ENCODE measurements at places on chromosomes 2 and 18.

GRCh38 chr18:30917651-30918050 lies 124.9 kb downstream of the DSC3 start:
- no peak for DNase-seq

DNA sequence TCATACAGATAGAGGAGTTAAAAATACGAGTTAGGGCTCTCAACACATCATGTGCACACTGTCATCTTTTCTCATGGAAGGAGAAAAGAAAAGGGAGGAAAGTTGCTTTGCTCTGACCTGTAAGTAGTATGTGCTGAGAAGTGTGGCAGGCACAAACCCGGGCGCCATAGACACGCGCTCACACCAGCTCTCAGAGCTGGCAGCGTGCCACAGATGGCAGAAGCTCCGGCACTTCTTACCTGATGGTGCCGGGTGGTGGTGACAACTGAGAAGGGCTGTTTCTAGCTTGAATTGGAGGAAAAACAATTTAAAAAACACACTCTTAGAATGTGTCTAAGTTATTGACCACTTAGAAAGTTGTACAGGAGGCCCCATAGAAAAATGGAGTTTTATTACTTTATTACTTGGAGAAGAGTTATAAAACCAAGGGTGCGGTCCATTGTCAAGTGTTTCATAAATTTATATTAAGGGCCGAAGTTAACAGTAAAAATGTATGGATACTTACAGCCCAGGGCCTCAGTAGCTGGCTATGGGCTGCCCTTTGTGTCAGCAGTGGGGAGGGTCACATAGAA lies 92.2 kb downstream of the DPP4 start:
- no peak for DNase-seq

GRCh38 chr2:174117951-174118930 lies 130.1 kb downstream of the OLA1 start:
- DNase-seq: no peak

- DNase-seq: peak; percentile 54
Observed at GRCh38 chr18:79425569-79425886, 29.8 kb downstream of the NFATC1 start.

GRCh38 chr2:68721482-68722101 lies 13.0 kb upstream of the ARHGAP25 start:
- DNase-seq: no peak

DNA sequence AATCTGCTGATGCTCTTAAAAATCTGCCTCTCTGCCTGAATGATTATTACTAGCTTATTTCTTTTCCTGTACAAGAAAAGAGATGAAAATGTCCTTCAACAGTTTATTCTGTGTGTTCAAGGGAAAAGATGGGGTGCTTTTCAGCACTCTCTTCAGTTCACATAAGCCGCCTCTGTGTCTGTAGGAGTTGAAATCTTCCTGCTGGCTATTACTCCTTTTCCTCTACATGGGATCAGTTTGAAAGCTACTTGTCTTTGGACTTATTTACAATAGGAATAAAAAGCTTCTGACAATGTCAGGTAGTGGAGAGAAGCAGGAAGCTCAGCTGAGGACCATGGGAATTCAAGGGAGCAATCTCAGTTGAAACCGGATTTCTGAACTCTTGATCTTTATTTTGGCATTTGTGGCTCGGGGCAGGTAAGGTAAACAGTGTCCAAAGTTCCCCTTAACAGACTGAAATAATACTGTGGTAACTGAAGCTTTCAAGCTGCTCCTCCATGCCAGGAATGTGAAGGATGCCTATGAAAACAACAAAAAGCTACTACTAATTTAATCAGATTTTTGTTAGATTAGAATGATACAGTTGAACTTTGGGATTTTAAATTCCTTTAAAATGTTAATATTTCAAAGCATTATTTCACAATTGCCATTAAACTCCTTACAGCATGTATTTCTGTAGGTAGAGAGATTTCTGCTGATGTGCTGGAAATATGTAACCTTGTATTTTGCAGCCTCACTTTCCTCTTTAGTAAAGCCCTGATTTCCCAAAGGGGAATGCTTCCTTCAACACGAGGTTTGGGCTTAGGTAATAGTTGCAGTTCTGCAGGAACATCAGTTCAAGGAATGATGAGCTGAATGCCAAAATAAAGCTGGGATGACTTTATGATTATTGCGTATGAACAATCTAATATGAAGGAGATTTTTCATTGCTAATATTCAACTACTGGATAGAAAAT lies 43.6 kb downstream of the MAPRE2 start:
- no peak for DNase-seq

DNA sequence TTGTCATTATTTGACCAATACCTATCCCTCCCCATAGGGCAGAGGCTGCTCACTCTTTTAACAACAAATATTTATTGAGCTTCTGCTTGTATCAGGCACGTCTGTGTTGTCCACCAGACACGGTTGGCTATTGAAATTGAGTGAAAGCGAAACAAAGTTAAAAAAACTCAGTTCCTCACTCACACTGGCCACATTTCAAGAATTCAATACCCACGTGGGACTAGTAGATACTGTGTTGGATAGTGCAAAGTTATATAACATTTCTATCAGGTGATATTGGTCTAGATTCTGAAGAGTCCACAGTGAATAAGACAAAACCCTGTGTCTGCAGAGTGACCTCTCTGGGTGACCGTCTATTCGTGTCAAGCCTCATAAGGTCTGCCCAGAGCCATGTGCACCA lies 43.9 kb upstream of the GALR1 start:
- DNase-seq: no peak

GRCh38 chr2:20363578-20363977 lies 12.9 kb upstream of the PUM2 start:
- no peak for DNase-seq

- DNase-seq: no peak
Observed at GRCh38 chr2:104976603-104977120, 61.2 kb upstream of the MRPS9 start.

- no peak for DNase-seq
Observed at GRCh38 chr2:3100386-3100785, 277.2 kb downstream of the EIPR1 start.

Data from neural progenitor cell (in vitro differentiated cells).